ENCODE measurements at places on chromosomes 2 and 18.

DNA sequence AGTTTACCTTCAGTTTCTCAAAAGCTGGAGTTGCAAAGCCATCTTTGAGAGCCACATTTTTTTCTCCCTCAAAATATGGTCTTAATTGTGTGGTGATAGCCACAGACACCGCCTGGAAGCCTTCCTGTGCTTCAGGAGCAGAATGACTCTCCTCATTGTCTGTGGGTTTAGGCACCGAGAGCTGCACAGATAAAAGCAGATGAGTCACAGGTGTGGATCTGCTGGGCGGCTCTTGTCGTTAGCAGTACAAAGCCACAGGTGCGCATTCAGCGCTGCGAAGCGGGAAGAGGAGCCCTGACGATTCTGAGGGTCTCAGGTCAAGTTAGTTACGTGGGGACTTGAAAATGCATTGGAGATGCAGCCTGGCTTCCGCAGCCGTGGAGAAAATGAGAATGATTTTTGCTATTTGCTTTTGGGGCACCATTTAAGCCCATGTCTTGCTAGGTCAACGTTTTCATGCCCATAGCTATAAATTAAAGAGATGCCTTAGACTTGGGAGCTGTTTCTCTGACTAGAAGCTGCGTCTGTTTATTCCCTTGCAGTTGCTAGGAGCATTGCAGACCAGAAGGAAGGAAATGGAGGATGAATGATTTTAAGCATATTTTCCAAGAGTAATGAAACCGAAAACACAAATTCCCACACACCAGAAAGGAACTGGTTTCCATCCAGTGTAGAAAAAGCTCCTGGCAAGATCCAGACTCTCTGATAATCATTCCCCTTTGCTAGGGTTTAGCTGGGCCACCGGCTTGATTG, 51.5 kb downstream of the KLHL29 start:
- no peak for DNase-seq

DNA sequence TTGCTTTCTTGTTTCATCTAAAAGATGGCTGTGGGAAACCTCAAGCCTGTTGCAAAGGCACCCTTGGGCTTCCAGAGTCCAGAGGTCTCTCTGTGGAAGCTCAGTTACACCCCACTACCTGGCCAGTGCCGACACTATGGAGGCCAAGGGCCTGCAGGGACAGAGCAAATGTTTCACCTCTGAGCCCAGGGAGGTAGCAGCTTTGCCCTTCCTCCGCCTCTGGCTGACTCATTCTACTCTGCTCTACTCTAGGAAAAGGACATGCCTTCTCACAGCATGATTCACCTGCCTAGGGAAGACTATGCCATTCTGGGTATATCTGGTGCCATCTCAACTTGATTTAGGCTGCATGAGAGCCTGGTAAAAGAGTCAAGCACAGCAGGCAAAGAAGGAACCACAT, 12.2 kb downstream of the MYOM1 start:
- DNase-seq, result peak; percentile 31

DNA sequence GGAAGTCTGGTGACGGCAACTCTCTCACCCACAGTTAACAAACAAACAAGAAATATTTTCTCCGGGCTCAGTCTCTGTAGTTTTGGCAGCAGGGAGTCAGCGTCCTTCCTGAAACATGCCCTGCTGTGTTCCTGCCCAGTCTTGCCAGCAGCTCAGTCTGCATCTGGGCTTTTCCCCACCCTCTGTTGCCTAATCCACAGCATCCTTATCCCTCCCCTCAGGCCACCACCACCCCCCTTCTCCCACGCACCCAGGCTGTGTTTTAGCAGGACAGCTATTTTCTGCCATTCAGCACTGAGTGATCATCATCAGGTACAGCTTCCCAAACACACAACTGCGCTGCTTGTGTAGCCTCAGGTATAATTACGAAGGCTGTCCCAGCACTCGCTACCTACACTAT, 168.2 kb downstream of the DPP10 start:
- no peak for DNase-seq

GRCh38 chr2:241857572-241858121, 1.0 kb downstream of the PDCD1 start:
- DNase-seq, result peak; percentile 39

- DNase-seq, result no peak
Observed at GRCh38 chr2:65503746-65504145, 71.3 kb upstream of the SPRED2 start.

DNA sequence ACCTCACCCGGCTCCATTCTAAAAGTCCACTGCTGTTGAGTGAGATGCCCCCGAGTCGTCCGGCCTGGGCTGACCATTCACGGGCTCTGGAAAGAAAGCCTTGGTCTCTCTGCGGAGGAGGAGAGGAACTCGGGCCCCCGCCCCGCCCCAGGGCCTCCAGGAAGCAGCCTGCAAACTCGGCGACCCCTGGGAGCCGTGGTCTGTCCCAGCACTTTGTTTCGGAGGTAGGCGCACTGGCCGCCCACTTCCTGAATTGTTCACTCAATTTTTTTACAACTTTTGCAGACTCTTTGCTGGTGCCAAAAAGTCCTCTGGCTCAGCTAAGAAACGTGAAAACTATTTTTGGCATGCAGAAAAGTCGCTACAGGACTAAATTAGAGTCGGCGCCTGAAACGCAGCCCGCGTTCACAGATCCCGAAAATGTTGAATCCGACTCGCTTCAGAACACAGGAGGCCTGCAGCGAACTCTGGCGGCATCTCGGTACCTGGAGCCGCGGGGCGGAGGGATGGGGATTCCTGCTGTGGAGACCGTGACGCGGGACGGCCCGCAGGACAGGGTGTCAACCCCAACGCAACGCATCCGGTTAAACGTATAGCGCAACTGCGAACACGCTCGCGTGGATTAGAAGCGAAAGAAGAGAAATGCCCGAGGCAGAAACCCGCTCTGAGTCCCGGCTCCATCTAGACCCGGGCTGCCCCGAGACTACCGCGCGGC, 1.5 kb downstream of the PXDN start:
- DNase-seq, result no peak

DNA sequence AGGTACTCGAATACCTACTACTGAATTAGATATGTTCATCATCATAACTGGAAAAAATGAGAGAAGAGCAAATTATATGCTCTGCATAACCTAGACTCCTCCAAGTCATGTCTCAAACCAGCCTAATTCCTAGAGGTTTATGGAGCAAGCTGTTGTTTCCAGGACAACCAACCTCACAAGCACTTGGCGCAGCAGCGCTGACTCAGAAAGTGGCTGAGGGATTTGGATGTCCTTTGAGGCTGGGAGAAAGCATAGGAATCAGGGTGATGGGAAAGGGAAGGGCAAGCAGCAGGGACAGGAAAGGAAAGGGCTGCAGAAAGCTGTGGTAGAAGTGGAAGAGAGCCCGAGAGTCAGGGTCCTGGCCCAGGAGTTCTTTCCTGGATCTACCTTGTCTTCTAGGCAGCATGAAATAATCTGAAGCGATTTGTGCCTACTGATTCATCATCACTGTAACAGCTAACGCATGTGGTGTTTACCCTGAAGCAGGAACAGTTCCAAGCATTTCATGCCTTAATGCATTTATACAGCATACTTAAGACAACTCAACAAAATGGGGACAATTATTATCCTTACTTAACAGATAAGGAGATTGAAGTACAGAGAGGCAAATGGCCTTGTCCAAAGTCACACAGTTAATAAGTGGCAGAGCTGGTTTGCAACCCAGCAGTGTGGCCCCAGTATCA, 3.7 kb downstream of the PLEK start:
- DNase-seq, result no peak

DNA sequence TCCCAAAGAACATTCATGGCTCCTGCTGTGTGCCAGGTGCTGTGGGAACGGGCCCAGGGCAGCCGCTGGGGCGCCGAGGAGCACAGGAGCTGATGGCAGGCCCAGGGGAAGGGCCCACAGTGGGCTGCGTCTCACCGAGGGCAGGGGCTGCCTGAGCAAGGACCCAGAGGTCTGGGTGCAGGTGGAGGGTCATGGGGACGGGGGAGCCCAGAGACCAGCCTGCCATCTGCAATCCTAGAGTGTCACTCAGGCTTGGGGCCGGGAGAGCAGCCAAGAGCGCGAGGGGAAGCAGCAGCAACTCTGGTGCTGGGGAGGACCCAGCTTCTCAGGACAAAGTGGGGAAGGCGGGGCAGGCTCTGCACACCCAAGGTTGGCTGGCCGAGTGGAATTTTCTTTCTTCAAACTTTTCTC, 207.4 kb downstream of the HDAC4 start:
- no peak for DNase-seq

- no peak for DNase-seq
Observed at GRCh38 chr2:221074238-221074637, 497.9 kb downstream of the EPHA4 start.

- DNase-seq, result no peak
Observed at GRCh38 chr2:49248506-49248905, 94.2 kb upstream of the FSHR start.

DNA sequence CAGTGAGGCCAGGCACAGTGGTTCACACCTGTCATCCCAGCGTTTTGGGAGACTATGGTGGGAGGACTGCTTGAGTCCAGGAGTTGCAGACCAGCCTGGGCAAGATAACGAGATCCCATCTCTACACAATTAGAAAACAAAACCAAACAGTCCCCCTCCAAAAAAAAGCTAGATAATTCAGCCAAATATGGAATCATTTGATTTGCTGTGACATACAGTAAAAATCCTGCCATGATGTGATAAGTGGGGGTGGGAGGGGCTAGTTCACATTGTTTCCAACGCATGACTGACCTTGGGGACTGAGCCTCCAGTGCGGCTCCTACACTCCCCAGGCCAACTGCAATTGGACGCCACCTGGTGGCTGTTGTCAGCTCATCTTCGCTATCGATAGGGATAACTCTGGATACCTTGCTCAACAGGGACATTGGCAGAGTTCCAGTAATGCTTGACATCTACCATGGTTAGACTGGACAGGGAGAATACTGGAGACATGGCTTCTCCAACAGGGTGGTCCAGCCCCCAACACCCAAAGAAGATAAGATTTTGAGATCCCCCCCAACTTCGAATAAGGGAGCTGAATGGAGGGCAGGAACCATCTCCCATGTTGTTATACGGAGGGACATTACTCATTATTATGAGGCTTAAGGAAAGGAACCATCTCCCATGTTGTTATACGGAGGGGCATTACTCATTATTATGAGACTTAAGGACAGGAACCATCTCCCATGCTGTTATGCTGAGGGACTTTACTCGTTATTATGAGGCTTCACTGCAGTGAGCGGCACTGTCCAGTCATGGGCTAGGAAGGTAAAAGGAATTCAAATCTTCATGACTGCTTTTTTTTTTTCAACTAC, 135.9 kb downstream of the TGIF1 start:
- peak; percentile 59 for DNase-seq

GRCh38 chr2:229429589-229429988, 158.5 kb upstream of the PID1 start:
- DNase-seq, result no peak

- DNase-seq, result peak; percentile 95
Observed at GRCh38 chr2:47016172-47016913, 100.7 kb upstream of the MCFD2 start.

DNA sequence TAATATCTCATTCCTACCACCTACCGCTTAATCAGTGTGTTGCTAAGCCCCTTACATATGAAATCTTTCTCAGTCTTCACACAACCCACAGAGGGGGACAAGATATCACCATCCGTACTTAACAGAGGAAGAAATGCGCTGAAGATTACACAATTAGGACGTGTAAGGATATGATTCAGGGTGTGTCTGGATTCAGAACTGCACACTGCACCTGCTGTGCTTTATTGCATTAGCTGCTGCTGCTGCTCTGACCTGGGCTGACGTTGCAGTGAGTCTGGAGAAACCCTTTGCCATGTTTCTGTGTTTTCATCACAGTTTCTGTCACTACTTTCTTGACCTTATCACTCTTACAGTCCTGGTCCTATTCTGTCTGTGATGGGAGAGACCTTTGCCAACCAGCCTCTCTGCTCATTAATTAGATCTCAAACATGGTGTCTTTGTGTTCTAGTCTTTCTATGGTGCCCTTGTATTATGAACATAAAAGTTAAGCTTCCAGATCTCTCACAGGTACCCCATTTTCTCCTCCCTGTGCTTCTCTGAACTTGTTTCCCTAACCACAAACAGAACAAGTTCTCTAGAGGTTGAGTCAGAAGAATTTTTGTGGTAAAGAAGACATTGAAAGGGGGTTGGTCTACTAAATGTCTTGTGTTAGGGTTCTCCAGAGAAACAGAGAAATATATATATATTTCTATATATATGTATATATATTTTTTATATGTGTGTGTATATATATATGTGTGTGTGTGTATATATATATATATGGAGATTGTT, 92.9 kb upstream of the CYP1B1 start:
- DNase-seq, result no peak

GRCh38 chr2:56260415-56260814, 76.6 kb downstream of the CCDC85A start:
- no peak for DNase-seq

GRCh38 chr2:21326152-21326551, 202.4 kb downstream of the TDRD15 start:
- no peak for DNase-seq

- no peak for DNase-seq
Observed at GRCh38 chr2:58405341-58405740, 164.2 kb upstream of the FANCL start.

DNA sequence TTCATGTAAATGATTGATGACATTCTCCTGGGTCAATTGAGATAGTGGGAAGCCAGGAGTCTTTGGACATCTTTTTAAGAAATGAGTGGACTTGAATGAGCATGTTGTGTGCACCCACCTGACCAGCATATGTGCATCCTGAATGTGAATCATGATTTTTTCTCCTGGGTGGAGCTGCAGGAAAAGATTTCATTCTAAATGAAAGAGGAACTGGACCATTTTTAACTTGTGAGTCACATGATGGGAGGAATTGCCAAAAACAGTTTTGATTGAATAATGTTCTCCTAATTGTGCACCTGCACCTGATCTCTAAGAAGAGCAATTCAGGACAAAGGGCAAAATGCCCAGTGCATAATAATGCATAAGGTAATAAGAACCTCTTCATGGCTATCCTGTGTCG, 32.3 kb downstream of the COPS8 start:
- DNase-seq, result no peak

GRCh38 chr2:73238976-73239375, 4.9 kb downstream of the CCT7 start:
- no peak for DNase-seq

GRCh38 chr2:4938206-4938605, 754.0 kb upstream of the SOX11 start:
- DNase-seq, result no peak

All from 8988T (cell line).